Stimulated activated CD4-positive, alpha-beta T cell treated with anti-CD3 and anti-CD28 coated beads, Interleukin-1b, Interleukin-23, amount 100 ng/mL, for 1 hour (primary cell): ENCODE measurements at places on chromosomes 4 and X.

GRCh38 chr4:137993232-137993631 lies 248.9 kb downstream of the SLC7A11 start:
- DNase-seq, result no peak

- DNase-seq, result no peak
These were observed 107.6 kb downstream of the DLG3 start for GRCh38 chrX:70552130-70552704.

- no peak for DNase-seq
These were observed 7.0 kb upstream of the FGFBP1 start for GRCh38 chr4:15945516-15945915.

- no peak for DNase-seq
These were observed 83.4 kb downstream of the TNIP2 start for GRCh38 chr4:2672700-2673099.

- no peak for DNase-seq
These were observed 1.4 kb upstream of the PHKA1 start for GRCh38 chrX:72715546-72715945.
